Activated naive CD8-positive, alpha-beta T cell treated with anti-CD3 and anti-CD28 coated beads for 36 hours (primary cell): ENCODE measurements at places on chromosomes 3 and 15. TPM values are rescaled to one million over a fixed set of nuclear protein-coding genes. Genes with fewer than 3 reads are reported as not detected.

The FANCI gene
- total RNA-seq: 174 TPM

The FOXL2NB gene
- not detected for total RNA-seq

DNA sequence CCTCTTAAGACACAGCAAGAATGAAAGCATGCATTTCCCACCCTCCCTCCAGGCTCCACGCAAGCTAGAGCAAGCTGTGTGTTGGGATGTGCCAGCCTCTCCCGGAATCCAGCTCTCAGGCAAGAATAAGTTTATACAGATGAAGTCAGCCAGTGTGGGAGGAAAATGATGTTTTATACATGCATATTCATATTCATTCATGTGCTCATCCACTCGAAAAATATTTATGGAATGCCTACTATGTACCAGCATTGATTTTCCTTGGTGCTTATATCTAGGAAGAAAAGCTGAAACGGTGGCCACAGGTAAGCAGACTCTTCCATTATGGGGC, 62.7 kb downstream of the KLHL6 start:
- no peak overlapping the region for H3K27ac ChIP-seq
- H3K4me3 ChIP-seq: no peak overlapping the region
- H3K27me3 ChIP-seq: no peaks in the 10 kb centered on the region
- no peaks in the 10 kb centered on the region for H3K4me1 ChIP-seq

GRCh38 chr3:66014651-66015050, 24.1 kb downstream of the MAGI1 start:
- no peaks in the 10 kb centered on the region for H3K4me1 ChIP-seq
- peaks cover under 1% of the 10 kb centered on the region for H3K27me3 ChIP-seq
- no peak for DNase-seq
- H3K4me3 ChIP-seq: no peak overlapping the region
